Astrocyte (in vitro differentiated cells and primary cell): ENCODE measurements at places on chromosomes 13 and 19. TPM values are rescaled to one million over a fixed set of nuclear protein-coding genes. Genes with fewer than 3 reads are reported as not detected.

DNA sequence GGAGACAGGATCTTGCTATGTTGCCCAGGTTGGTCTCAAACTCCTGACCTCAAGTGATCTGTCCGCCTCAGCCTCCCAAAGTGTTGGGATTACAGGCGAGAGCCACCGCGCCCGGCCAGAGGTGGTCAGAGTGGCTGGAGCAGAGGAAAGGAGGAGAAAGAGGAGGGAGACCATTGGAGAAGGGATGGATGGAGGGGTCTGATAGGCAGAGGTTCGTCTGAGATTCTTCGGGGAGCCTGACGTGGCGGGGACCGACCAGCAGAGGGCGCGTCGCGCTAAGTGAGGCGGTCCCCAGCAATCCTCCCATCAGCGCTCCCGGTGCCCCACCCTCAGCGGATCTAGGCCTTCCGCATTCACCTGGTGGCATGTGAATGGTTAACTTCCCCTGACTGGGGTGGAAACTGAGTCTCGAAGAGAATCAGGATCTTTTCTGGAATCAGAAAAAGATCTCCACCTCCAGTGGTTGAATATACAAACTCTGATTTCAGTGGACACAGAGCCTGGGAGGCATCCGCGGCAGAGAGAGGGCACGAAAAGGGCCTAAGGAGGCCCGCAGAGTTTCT, 8.8 kb downstream of the GTPBP3 start:
- no peak overlapping the region for H3K4me3 ChIP-seq
- H3K4me1 ChIP-seq = peaks cover 8% of the 10 kb centered on the region
- H3K27me3 ChIP-seq = no peaks in the 10 kb centered on the region
- no peak for DNase-seq

GRCh38 chr19:20256606-20257005, 89.6 kb downstream of the ZNF486 start:
- H3K4me3 ChIP-seq = no peak overlapping the region
- no peak overlapping the region for H3K27ac ChIP-seq
- no peaks in the 10 kb centered on the region for H3K4me1 ChIP-seq
- no peak for DNase-seq
- H3K36me3 ChIP-seq = no peaks in the 10 kb centered on the region
- no peaks in the 10 kb centered on the region for H3K27me3 ChIP-seq

DNA sequence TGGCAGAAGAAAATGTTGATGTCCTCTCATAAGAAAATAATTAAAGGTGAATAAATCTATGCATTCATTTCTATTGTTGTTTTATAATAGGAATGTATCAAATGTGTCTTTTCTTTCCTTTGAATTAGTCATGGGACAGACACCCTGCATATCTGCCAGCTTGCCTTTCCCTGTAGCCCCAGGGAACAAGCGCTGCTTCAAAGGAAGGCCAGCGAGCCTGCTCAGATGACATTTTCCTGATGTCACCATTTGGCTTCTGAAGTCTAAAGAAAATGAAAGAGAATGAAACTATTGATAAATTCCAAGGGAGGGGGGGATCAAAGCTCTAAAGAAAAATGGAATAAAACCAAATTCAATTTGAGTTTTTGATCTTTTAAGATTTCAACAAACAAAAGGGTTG, 574.8 kb downstream of the IRS2 start:
- no peak overlapping the region for H3K27ac ChIP-seq
- H3K4me1 ChIP-seq = no peaks in the 10 kb centered on the region
- H3K36me3 ChIP-seq = no peaks in the 10 kb centered on the region
- peak; percentile 25 for DNase-seq

DNA sequence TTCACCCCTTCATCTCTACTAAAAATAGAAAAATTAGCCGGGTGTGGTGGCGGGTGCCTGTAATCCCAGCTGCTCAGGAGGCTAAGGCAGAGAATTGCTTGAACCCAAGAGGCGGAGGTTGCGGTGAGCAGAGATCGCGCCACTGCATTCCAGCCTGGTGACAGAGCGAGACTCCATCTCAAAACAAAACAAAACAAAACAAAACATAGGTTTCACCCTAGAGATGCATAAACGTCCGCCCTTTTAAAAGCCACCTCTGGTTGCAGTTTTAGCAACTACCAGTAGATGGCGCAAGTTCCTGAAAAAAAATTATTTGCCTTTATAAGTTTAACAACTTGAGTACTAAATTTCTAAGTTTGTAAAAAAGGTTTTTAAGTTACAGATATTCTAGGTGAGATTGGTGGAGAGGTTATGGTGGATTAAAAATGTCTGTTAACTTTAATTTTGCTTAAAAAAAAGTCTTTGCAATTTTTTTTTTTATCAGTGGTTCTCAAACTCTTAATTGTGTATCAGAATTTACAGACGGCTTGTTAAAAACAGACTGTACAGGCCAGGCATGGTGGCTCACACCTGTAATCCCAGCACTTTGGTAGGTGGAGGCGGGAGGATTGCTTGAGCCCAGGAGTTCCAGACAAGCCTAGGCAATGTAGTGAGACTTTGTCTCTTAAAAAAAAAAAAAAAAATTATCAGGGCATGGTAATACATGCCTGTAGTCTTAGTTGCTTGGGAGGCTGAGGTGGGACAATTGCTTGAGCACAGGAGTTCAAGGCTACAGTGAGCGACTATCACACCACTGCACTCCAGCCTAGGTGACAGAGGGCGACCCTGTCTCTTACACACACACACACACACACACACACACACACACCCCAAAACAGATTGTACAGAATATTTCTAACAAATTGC, 42.1 kb downstream of the NAA16 start:
- H3K4me3 ChIP-seq = no peak overlapping the region
- peak overlapping the region; percentile 10 for H3K27ac ChIP-seq

DNA sequence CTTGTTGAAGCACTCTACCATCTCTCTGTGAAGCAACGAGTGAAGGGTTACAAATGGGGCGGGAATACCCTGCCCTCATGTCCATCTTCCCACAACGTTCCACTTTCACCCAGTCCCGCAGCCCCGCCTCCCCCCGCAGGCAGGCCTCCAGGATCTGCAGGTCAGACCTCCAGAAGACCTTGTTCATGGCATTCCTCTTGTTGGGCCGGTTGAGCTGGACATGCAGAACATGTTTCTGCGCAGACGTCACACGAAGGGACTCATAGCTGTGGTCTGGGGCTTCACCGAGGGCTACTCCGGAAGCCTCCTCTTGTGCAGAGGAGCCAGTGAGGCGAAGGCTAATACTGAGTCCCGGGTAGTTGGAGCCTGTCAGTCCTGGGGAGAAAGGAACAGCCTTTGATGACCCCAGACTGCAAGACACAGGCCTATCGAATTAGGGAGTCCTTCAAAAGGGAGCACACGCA, 420 bp downstream of the ECH1 start:
- H3K4me3 ChIP-seq = peak overlapping the region; percentile 67
- H3K36me3 ChIP-seq = peaks cover 9% of the 10 kb centered on the region
- H3K4me1 ChIP-seq = peaks cover 32% of the 10 kb centered on the region
- peak; percentile 96 for DNase-seq
- H3K27me3 ChIP-seq = no peaks in the 10 kb centered on the region
- peak overlapping the region; percentile 90 for H3K27ac ChIP-seq

GRCh38 chr13:52644108-52644507, 1.9 kb downstream of the HNRNPA1L2 start:
- no peaks in the 10 kb centered on the region for H3K27me3 ChIP-seq
- H3K36me3 ChIP-seq = peaks cover 8% of the 10 kb centered on the region

COL4A1 gene
- total RNA-seq = 2,489 and 3,103 TPM in 2 replicates
